ENCODE measurements at places on chromosomes 6 and 20. TPM values are rescaled to one million over a fixed set of nuclear protein-coding genes. Genes with fewer than 3 reads are reported as not detected.

DDX39B gene
- 423 TPM for total RNA-seq

TRIM15 gene
- total RNA-seq = not detected

SLC12A5 gene
- total RNA-seq = 0.17 TPM

SAMD5 gene
- not detected for total RNA-seq

CST5 gene
- not detected for total RNA-seq

HLA-DRB5 gene
- total RNA-seq = 3.7 TPM

LIN28B gene
- not detected for total RNA-seq

GSTA3 gene
- total RNA-seq = not detected

IFNGR1 gene
- 20.1 TPM for total RNA-seq

NRN1 gene
- 16.4 TPM for total RNA-seq

LY6G6F gene
- not detected for total RNA-seq

TMC2 gene
- total RNA-seq = not detected

GMPR gene
- 0.48 TPM for total RNA-seq

VNN1 gene
- not detected for total RNA-seq

EFHC1 gene
- total RNA-seq = 1.4 TPM

FAM217A gene
- total RNA-seq = not detected

MMP24 gene
- not detected for total RNA-seq

HUS1B gene
- total RNA-seq = 1.7 TPM

EPPIN gene
- not detected for total RNA-seq

FAM83C gene
- total RNA-seq = not detected

COL20A1 gene
- total RNA-seq = not detected

TFAP2A gene
- total RNA-seq = not detected

CALHM5 gene
- total RNA-seq = not detected

WFDC2 gene
- not detected for total RNA-seq

TCF21 gene
- total RNA-seq = not detected

BMP2 gene
- not detected for total RNA-seq

VGLL2 gene
- total RNA-seq = not detected

PPP1R14C gene
- not detected for total RNA-seq

PTCHD4 gene
- not detected for total RNA-seq

PSORS1C1 gene
- total RNA-seq = not detected

TRIM10 gene
- total RNA-seq = not detected

NRSN1 gene
- not detected for total RNA-seq

BAG2 gene
- 7.8 TPM for total RNA-seq

OR2H2 gene
- not detected for total RNA-seq

RALGAPA2 gene
- total RNA-seq = 31.3 TPM

TAGAP gene
- total RNA-seq = 65.5 TPM

TFEB gene
- total RNA-seq = 17.0 TPM

ULBP1 gene
- 0.96 TPM for total RNA-seq

KIAA0408 gene
- total RNA-seq = 4.1 TPM

NHLRC1 gene
- total RNA-seq = 0.78 TPM

AARS2 gene
- 14.6 TPM for total RNA-seq

TPX2 gene
- total RNA-seq = 108 TPM

ATP5F1E gene
- total RNA-seq = 110 TPM

BMP7 gene
- total RNA-seq = not detected

FAM209B gene
- total RNA-seq = 1.1 TPM

DDX43 gene
- 0.46 TPM for total RNA-seq

KHDRBS2 gene
- not detected for total RNA-seq

SIM1 gene
- total RNA-seq = not detected

GPX5 gene
- not detected for total RNA-seq

EYA4 gene
- total RNA-seq = not detected

RIPOR3 gene
- not detected for total RNA-seq
